ENCODE measurements at places on chromosomes 4 and X.

- H3K4me1 ChIP-seq: no peaks in the 10 kb centered on the region
- no peak overlapping the region for H3K27ac ChIP-seq
- no peaks in the 10 kb centered on the region for H3K27me3 ChIP-seq
- no peak overlapping the region for H3K4me3 ChIP-seq
- DNase-seq: no peak
- H3K36me3 ChIP-seq: no peaks in the 10 kb centered on the region
These were observed 155.5 kb downstream of the PDGFRA start for GRCh38 chr4:54384563-54384962.

GRCh38 chrX:30373951-30374350 is 64.8 kb upstream of the NR0B1 start:
- no peak for DNase-seq
- H3K4me1 ChIP-seq: no peaks in the 10 kb centered on the region
- no peak overlapping the region for H3K27ac ChIP-seq
- H3K27me3 ChIP-seq: no peaks in the 10 kb centered on the region

DNA sequence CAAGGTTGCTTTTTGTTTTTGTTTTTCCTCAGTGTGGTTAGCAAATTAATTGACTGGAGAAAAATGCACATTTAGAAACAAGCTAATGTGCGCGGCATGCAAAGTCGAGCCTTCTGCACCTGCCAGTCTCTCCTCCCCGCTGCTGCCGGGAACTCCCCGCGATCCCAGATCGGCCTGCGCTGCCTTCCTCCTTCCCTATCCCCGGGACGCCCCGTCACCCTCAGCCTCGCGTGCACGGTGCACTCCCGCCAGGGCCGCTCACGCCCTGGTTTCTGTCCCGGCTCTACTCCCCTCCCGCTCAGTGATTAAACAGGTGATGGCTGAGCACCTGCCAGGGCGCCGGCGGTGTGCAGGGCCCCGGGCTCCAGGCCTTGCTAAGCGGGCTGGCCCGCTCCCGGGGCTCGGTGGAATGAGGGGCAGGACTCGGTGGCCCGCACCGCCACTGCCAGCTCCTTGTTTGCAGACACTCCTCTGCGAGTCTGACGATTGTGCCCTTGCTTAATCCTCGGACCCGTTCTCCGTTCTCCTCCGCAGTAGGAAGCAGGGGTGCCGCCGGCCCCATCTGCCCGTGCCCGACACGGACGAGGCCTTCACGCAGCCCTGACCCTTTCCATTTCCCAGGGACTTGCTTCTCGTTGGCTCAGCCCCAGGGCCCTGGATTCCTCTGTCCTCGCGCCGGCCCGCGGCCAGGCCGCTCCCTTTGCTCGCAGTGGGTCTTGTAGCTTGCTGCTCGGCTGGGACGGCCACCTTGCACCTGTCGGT is 143.4 kb downstream of the TRIML1 start:
- peak overlapping the region; percentile 54 for H3K4me3 ChIP-seq
- no peak overlapping the region for H3K27ac ChIP-seq
- no peak for DNase-seq
- peaks cover 11% of the 10 kb centered on the region for H3K27me3 ChIP-seq

- H3K4me1 ChIP-seq: no peaks in the 10 kb centered on the region
- no peaks in the 10 kb centered on the region for H3K27me3 ChIP-seq
- DNase-seq: no peak
- no peak overlapping the region for H3K27ac ChIP-seq
- no peak overlapping the region for H3K4me3 ChIP-seq
- no peaks in the 10 kb centered on the region for H3K36me3 ChIP-seq
These were observed 38.4 kb upstream of the PDLIM3 start for GRCh38 chr4:185573651-185574199.

DNA sequence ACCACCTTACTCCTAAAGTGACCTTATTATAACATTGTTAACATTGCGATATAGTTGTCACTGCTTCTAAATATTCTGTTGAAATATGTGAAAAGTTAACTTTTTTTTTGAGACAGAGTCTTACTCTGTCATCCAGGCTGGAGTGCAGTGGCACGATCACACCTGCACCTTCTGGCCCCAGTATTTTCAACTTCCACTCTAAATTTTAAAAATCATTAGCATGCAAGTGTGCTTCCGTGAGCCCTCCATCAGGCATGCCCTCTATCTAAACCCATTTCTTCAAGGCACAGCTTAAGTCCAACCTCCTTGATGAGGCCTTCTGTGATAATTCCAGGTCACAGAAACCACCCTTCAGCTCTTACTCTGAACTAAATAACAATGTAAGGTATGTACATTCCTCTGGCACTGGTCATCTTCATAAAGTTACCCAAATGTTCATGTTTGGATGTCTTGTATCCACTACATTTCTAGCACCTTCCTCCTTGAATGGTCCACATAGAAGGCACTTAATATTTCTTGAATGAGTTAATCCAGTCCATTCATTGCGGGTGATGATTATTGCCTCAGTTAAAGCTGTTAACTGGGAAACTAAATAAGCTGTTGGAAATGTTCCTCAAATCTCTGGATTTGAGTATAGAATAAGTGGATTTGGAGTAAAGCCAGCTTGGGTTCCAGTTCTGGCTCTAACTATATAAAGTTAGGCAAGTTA is 38.6 kb upstream of the TMEM131L start:
- DNase-seq: no peak
- no peaks in the 10 kb centered on the region for H3K27me3 ChIP-seq
- H3K4me3 ChIP-seq: no peak overlapping the region
- no peaks in the 10 kb centered on the region for H3K4me1 ChIP-seq
- H3K27ac ChIP-seq: no peak overlapping the region

DNA sequence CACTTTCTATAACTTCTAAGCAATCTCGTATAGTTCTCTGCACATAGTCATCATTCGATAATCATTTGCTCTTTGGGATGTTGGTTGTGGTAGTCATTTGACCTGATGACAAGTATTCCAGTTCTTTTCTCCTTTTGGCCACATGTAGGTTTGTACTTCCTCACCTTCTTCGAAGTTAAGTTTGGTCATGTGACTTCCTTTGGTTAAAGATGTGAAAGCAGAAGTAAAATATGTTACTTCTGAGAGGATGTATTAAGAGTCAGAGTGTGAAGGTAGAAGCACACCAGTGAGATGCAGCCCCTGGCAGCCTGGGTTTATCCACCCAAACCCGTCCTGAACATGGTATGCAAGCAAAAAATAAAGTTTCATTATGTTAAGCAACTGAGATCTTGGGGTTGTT is 48.9 kb upstream of the ZNF518B start:
- H3K4me3 ChIP-seq: no peak overlapping the region
- H3K27ac ChIP-seq: no peak overlapping the region
- H3K36me3 ChIP-seq: no peaks in the 10 kb centered on the region
- no peak for DNase-seq

DNA sequence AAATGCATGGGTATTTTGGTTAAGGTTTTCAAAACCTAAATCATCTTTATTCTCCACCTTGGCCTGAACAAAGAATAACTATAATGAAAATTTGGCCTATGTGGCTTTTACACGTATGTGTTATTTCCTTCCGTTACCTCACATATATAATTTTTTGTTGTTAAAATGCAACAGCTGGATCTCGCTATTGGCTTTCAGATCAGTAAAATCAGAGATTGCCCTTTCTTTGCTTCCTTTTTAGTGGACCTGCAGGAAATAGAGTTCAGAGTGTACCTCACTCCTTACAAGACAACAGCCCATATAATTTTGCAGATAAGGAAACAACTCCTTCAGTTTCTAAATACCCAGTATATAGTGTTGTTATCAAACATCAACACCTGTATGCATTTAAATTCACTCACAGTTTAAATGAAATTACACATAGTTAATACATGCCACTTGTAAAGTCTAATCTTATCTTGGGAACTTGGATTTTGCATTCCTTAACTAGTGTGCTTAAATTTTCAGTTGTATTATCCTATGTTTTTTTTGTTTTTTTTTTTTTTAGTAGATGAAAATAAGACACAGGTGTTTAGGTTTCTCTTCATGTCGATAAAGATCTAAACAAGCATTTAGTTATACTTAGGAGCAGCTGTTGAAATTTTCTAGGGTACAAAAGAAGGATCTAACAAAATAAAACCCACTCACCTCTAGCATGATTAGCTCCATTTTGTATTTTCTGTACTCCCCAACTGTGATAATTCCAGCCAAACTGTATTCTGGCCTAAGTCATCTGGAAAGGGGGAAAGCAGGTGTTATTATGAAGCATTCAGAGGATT is 96.2 kb upstream of the SPRY1 start:
- H3K27ac ChIP-seq: no peak overlapping the region
- no peaks in the 10 kb centered on the region for H3K36me3 ChIP-seq
- H3K4me1 ChIP-seq: no peaks in the 10 kb centered on the region
- H3K27me3 ChIP-seq: no peaks in the 10 kb centered on the region

DNA sequence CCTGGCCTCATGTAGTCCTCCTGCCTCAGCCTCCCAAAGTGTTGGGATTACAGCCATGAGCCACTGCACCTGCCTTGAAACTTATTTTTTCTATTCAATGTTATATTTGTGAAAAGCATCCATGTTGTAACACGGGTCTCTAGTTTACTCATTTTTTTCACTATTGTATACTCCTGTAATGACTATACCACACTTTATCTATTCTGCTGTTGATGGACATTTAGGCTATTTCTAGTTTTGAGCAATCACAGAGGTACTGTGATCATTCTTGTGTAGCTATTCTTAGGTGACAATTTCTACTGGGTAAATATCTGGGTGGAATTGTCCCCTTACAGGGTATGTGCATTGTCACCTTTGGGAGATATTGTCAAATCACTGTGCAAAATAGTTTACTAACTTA is 3.6 kb downstream of the DRP2 start:
- no peak overlapping the region for H3K27ac ChIP-seq
- H3K27me3 ChIP-seq: peaks cover 52% of the 10 kb centered on the region
- no peak overlapping the region for H3K4me3 ChIP-seq
- no peak for DNase-seq
- no peaks in the 10 kb centered on the region for H3K4me1 ChIP-seq

- H3K4me3 ChIP-seq: no peak overlapping the region
- no peak for DNase-seq
- H3K27me3 ChIP-seq: no peaks in the 10 kb centered on the region
- H3K36me3 ChIP-seq: no peaks in the 10 kb centered on the region
These were observed 127.1 kb upstream of the SLC4A4 start for GRCh38 chr4:71211748-71212147.

GRCh38 chr4:3239303-3239702 is 9.7 kb upstream of the MSANTD1 start:
- H3K36me3 ChIP-seq: no peaks in the 10 kb centered on the region
- H3K4me3 ChIP-seq: no peak overlapping the region
- no peak overlapping the region for H3K27ac ChIP-seq

- no peaks in the 10 kb centered on the region for H3K4me1 ChIP-seq
- no peaks in the 10 kb centered on the region for H3K36me3 ChIP-seq
These were observed 54.6 kb downstream of the PTCHD1 start for GRCh38 chrX:23389196-23389792.

DNA sequence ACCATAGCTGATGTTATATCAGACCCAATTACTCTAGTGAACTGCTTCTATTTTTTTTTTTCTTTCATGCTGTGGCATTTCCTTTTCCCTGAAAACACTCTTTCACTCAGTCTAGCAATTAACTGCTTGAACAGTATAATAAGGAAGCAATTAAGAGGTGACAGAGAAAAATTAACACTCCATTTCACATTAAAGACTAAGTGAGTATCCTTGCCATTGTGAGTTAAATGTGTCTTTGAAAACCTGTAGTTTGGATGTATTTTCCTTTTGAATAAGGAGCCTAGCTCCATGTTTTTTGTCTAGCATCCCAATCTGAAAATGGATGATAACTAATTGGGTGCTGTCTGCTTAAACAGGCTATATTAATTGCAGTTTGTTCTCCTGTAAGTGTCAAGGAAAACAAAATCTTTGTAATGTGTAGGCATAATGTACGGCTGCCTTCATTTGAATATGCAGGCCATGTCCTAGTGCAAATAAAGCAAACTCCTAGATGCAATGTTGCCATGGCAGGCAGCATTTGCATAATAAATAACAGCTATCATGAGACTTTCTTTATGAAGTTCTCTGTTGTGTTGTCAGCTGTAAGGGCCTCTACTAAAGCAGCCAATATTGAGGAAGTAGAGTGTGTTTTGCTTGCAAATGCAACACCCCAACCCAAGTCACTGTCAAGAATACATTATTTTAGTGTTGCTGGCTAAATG is 416.7 kb downstream of the ZIC3 start:
- H3K36me3 ChIP-seq: no peaks in the 10 kb centered on the region
- no peak for DNase-seq
- no peaks in the 10 kb centered on the region for H3K4me1 ChIP-seq
- H3K27ac ChIP-seq: no peak overlapping the region
- peaks cover 20% of the 10 kb centered on the region for H3K27me3 ChIP-seq

GRCh38 chr4:150209140-150209829 is 131.0 kb downstream of the DCLK2 start:
- H3K4me1 ChIP-seq: no peaks in the 10 kb centered on the region
- no peaks in the 10 kb centered on the region for H3K27me3 ChIP-seq
- H3K4me3 ChIP-seq: no peak overlapping the region
- H3K27ac ChIP-seq: no peak overlapping the region
